Vagina (tissue), 2 donors: ENCODE measurements at places on chromosomes 2 and 18. TPM values are rescaled to one million over a fixed set of nuclear protein-coding genes. Genes with fewer than 3 reads are reported as not detected.

Gene KIAA2012
- not detected for total RNA-seq

DNA sequence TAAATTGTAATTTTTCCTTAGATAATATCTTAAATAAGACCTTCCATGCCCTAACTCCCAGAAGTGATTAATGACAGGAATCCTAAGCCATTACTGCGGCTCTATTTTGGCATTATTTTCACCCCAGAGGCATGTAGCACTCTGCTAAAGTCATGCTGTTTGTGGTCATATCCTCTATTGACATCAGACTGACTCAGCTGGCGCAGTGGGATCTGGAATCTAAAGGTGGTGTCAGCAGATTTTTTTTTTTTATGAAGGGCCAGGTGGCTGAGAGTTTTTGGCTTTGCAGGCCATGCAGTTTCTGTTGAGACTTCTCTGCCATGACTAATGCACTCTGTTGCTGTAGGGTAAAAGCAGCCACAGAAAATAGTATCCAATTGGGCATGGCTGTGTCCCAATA, 64.1 kb upstream of the ACVR1C start:
- no peak for DNase-seq

DNA sequence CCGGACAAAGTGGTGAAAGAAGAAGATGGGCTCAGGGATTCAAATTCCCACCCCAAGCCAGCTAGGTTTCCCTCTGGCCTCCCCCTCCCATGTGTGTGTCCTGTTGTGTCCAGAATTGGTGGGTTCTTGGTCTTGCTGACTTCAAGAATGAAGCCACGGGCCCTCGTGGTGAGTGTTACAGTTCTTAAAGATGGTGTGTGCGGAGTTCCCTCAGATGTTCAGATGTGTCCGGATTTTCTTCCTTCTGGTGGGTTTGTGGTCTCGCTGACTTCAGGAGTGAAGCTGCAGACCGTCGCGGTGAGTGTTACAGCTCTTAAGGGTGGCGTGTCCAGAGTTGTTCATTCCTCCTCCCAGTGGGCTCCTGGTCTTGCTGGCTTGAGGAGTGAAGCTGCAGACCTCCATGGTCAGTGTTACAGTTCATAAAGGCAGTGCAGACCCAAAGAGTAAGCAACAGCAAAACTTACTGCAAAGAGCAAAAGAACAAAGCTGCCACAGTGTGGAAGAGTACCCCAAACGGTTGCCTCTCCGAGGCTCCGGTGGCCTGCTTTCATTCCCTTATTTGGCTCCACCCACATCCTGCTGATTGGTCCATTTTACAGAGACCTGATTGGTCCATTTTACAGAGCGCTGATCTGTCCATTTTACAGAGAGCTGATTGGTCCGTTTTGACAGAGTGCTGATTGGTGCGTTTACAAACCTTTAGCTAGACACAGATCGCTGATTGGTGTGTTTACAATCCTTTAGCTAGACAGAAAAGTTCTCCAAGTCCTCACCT, 37.7 kb upstream of the KLF11 start:
- no peak for DNase-seq

DNA sequence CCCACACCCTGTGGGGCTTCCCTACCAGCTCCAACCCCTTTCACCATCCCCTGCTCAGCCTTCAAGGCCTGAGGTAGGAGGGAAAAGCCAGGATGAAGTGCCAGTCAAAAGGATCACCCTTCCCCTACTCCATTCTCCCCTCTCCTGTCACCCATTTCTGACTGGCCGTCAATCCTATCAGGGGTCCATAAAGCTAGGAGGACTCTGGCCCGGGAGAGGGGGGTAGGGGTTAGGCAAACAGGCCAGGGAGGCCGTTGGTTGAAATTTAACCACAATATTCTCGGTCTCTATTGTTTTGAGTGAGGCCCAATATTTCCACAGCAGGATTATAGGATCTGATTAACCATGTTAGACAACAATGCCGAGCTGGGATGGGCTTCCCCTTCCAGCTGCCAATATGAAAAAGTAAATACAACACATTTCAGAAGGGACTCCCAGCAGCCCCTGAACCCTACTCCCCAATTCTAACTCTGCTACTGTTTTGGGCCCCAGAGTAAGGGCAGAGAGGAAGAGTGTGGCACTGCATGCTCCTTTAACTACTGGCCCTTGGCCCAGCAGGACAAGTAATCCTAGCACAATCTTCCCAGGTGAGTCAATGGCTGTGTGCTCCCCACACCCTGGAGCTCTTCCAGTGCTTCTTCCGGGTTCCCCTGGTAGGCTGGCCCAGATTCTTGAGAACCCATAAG, 10.6 kb upstream of the IHH start:
- no peak for DNase-seq

GRCh38 chr18:58556331-58557007, 72.4 kb downstream of the ALPK2 start:
- DNase-seq: no peak

- DNase-seq: no peak
These were observed 300.9 kb upstream of the STON1 start for GRCh38 chr2:48229063-48229462.

GRCh38 chr2:218322768-218323525, 30.6 kb upstream of the TMBIM1 start:
- no peak for DNase-seq

Gene PTCD3
- total RNA-seq: 61.6 TPM

DNA sequence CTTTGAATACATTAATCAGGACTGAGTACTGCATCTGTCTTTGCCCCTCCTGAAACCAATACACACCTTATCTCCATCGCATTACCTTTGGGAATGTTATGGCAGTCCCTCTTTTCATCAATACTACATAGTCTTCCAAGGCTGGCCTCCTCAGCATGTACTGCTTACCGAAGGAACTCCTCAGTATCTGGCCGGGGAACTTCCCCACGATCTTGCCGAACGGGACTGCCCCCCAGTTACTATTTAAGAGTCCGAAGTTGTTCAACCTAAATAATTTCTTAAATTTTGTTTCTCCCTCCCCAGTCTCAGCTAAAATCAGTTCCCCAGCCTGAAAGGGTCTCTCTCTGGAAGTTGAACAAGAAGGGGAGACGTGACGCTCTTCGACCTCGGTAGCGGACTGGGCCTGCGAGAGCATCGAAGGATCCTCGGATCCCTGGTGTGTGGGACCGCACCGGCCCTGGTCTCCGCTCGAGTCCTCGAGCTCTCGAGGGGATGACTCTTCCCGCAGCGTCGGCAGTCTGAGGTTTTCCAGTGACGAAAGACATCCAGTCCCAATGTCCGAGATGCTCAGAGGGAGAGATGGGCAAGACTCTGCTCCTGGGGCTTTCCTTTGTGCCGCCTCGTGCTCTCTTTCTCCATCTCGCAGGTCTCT, 489 bp downstream of the TRMT61B start:
- no peak for DNase-seq

Gene CYTIP
- 12.5 TPM for total RNA-seq

Gene SNED1
- total RNA-seq: 55.5 TPM

GRCh38 chr18:32730620-32731091, 42.2 kb downstream of the KLHL14 start:
- no peak for DNase-seq

DNA sequence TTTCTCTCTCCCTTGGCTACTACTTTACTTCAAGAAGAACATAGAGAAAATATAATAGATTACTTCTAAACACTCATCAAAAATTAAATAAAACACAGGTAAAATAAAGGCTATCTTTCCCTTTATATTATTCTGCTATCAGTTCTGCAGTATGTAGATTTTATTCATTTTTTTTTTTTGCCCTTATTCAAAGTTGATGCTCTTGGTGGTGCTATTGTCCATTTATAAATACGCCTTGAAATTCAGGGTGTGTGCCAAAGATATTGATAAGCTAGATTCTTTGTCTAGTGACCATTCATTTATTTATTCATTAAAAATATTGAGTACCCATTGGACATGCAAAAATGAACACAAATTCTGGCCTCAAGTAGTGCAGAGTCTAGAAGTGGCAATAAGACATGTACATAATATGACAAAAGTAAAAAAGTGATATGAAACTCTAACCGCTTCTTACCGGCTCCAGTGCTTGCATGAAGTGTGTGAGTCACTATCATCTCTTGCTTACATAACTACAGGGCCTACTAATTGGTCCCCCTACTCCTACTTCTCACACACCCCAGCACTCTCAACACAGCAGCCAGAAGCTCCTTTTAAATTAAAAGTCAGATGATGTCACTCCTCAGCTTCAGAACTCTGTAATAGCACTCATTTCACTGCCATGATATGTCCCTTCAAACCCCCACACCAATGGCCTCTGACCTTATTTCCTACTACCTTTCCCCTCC, 208.3 kb upstream of the FANCL start:
- DNase-seq: no peak

Gene PCGF1
- 14.7 TPM for total RNA-seq

Gene SERPINB13
- total RNA-seq: 131 TPM

- DNase-seq: no peak
These were observed 820 bp upstream of the MATN3 start for GRCh38 chr2:20013126-20013849.

Gene SERPINB4
- 77.3 TPM for total RNA-seq

GRCh38 chr2:174341995-174342685, 7.4 kb downstream of the SP9 start:
- no peak for DNase-seq

Gene TMEFF2
- total RNA-seq: not detected
